ENCODE measurements at places on chromosomes 11 and 22.
A peak's percentile ranks its signal among the peaks of the same experiment; 100 is the strongest.

- no peak for DNase-seq
Observed at GRCh38 chr11:93817426-93818348, 32.7 kb downstream of the VSTM5 start.

DNA sequence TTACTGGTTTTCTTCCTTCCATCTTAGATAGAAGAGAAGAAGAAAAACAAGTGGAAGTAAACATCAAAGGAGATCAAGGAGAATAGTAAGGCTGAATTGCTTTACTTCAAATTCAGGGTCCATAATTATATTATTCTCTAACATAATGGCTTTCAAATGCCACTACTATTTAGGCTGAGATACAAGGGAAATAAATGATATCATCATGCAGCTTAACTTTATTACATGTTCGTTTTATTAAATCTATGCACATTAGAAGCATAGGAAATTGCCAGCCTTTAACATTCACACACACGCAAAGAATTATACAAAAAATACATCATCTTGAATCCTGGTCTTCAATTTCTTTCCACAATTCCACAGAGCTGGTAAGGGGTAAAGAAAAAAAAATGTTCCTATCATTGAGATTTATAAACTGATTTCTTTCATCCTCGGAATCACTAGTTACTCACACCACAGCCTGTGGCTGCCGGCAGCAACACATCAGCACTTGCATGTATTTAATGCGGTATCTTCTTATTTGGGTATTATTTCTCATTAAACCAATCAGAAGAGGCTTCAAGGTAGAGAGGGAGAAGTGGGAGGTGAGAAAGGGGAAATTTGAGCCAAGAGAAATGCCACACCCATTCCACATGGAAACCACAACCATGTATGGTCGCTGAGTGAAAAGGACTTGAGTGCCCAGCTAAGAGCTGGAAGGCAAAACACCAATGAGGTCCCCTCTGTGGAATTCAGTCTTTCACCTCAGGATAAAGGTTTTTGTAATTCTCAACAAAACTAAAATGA lies 26.3 kb downstream of the SYTL2 start:
- no peak for DNase-seq

DNA sequence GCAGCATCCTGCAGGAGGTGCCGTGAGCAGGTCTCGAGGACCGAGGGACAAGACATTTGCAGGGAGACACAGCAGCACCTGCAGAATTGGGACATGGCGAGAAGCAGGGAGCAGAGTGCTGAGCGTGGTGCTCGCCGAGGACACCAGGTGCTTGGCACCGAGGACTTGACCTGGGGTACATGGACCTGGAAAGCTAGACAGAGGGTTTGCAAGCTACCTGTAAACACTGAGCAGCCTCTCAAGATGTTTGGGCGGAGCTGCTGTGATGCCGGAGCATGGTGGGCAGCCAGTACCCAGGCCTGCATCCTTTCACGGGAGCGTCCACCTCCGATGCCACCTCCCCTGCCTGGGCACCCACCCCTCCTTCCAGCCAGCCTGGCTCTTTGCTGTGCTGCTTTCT lies 773.2 kb downstream of the TBC1D22A start:
- DNase-seq: no peak

DNA sequence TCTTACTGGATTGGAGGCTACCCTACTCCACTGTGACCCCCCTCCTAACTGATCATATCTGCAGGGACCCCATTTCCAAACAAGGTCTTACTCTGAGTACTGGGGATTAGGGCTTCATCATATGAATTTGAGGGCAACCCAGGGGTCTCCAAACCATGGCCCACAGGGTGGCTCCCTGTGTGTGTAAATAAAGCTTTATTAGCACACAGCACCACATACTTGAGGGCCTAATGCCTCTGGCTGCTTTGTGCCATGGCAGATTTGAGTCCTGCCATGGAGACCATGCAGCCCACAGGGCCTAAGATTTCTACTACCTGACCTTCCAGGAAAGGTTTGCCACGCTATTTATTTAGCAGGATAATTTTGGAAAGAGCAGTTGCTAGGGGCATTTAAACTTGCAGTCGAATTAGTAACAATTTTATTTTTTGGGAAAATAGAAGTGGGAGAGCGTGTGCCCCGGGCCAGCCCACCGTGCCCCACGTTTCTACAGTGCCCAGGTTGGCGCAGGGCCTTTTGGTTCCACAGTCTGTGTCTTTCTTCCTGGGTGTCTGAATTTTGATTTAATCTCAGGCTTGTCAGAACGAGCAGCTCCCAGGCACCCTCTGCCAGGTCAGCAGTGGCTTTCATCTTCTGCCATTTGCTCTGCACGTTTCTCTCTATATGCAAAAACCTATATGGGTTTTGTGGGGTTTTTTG lies 92.3 kb downstream of the KCNQ1 start:
- DNase-seq: no peak

DNA sequence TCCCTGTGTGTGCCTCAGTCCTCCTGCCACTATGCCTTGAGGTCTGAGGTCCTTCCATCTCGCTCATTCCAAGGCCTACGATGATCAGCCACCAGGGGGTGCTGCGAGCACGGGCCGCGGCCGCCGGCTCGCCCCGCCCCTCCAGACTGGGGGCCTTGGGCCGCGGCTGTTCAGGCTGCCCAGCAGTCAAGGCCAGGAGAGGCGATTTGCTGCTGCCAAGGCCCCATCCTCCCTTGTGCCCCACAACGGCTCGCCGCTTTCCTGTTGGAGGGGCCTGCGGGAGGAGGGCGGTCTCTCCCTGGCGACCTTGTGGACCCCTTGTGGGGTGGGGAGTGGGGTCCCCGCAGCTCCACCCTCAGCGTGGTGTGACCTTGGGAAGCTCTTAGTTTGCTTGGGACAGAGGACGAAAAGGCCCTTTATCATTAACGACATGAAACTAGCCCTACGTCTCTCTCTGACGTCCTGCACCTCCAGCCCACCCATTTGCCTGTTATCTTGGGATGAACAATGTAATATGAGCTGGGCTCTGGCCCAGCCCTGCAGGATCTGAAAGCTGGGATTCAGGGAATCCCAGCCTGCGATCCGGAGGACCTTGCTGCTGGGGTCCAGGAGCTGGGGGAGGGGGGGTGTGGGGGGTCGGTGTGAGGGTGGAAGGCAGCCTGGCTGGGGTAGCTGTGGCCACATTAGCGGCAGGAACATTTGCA lies 5.3 kb upstream of the GALR3 start:
- peak; percentile 63 for DNase-seq

GRCh38 chr11:35584321-35584720 lies 33.9 kb upstream of the FJX1 start:
- DNase-seq: no peak

- DNase-seq: no peak
Observed at GRCh38 chr22:33620085-33620484, 300.2 kb downstream of the LARGE1 start.
